ENCODE measurements at places on chromosomes 2 and 18.

- DNase-seq: no peak
These were observed 36.1 kb upstream of the MYO3B start for GRCh38 chr2:170141865-170142264.

GRCh38 chr2:238108423-238109183 lies 8.5 kb downstream of the ESPNL start:
- DNase-seq: peak; percentile 85

- DNase-seq: no peak
These were observed 3.5 kb upstream of the APOB start for GRCh38 chr2:21047141-21048009.

DNA sequence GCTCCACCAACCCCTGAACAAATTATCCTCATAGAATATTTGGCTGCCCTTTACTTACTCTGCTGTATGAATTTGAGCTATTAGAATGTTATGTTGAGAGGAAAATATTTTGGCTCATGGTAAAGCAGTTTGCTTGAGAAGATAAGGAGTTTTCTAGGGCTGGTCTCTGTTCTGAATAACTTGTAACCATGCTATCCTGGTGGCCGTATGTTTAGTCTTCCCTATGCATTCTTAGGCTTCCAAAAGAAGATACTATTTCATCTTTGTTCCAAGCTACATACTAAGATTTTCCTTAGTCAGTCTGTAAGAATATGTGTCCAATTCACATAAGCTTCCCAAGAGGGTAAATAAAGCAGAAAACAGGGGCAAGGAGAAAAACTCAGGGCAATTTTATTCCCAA lies 1105.1 kb upstream of the PIK3C3 start:
- DNase-seq: no peak

- DNase-seq: no peak
These were observed 525.5 kb upstream of the CHAC2 start for GRCh38 chr2:53242090-53242489.

- DNase-seq: no peak
These were observed 75.2 kb upstream of the CD28 start for GRCh38 chr2:203631068-203631757.

DNA sequence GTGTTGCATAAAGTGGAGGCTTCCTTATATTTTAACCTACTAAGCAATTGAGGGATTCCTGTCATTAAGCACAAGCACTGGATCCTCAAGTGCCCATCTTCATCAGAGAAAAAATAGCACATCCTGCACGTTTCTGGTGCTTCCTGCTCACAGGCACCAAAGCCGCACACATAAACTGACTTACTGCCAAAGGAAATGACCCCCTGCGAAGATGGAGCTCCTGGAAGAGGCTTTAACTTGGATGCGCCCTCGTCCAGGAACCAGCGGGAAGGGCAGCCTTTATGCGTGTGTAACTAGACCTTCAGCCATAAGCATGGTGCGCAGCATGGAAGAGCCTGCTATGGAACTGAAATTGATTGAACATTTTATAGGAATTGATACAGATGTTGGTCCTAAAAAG lies 188.7 kb downstream of the FTCDNL1 start:
- DNase-seq: no peak

DNA sequence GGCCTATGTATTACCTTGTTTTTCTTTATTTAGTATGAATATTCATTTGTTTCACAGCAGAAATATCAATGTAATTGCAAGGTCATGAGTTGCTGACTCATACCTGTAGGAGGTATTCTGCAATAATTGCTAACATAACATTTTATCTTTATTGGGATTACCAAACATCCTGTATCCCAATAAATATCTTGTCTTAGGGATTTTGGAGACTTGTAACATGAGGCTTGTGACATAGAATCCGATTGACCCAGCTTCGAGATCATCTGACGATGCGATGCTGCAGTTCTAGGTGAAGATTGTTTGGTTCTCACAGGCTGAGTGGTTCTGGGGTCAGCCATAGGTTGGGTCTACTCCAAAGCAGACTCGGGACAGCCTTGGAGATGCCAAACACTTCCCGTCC lies 133.4 kb upstream of the RND3 start:
- no peak for DNase-seq

DNA sequence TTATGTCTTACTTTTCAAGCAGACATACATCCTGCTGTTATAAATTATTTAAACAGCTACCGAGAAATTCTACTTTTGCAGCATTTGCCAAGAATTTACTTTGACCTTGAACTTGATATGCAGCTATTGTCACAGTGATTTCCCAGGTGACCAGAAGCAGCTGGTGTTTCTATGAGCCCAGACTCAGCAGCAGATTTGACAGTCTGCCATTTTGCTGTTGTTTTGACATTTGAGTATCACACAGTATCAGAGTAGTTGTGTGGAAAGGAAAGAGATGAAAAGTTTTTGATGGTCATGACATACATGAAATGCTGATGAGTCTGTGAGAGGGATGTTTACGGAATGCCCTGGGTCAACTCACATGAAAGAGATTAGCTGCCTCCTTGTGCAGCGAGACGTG lies 6.6 kb upstream of the CCDC195 start:
- peak; percentile 82 for DNase-seq

DNA sequence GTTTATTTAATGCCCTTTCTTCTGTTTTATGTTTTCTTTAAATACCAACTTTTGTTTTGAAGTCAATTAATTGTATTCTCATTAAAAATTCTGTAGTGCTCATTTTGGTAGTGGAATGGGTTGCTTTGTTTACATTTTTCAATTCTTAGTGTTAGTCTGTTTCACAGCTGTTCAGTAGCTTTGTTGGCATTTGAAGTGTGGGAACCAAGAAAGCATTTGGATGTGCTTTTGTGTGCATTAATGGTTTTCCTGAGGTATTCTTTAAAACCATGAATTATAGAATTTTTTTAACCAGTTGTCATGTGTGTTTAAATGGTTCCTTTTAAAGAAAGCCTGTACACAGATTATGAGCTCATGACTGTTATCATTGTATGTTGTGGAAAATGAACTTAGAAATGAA lies 19.7 kb downstream of the MIB1 start:
- peak; percentile 32 for DNase-seq

GRCh38 chr18:48833701-48834412 lies 116.9 kb downstream of the SMAD7 start:
- DNase-seq: no peak

DNA sequence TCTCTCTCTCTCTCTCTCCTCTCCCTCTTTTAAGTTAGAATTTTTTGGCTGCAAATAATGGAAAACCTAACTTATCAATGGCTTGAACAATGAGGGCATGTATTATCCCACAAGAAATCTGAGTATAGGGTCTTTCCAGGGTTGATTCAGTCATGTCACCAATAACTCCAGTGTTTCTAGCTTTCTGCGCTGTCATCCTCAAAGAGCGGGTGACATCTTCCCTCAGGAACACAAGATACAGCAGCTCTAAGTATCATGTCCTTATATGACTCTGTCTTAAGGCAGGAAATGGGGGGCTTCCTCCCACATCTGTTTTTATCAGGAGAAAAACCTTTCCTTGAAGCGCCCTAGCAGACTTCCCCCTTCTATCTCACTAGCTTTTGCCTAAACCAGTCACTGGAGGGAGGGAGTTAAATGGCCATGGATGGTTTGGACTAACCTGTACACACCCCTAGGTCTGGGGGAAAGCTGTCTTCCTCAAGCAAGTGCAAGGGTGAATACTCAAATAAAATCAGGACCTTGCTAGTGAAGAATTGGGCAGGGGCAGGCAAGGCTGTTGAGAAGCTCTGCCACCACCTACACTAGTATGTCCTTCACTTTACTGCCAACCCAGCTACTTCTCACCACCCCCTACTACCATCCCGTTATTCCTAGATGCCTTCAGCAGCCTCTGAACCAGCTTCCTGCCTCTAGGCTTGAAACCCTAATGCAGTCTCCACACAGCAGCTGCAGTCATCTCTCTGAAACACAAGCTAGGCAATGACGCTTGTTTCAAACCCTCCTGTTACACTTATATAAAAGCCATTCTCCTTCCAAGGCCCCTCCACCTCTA lies 7.5 kb upstream of the TUBA4A start:
- DNase-seq: no peak

GRCh38 chr18:11070593-11070992 lies 78.8 kb downstream of the PIEZO2 start:
- DNase-seq: no peak

- DNase-seq: no peak
These were observed 10.7 kb downstream of the SLC25A12 start for GRCh38 chr2:171883275-171883893.

Measured in NCI-H2171 treated with DMSO at 0.1 percent for 48 hours (cell line).